ENCODE measurements at places on chromosomes 3 and 15. TPM values are rescaled to one million over a fixed set of nuclear protein-coding genes. Genes with fewer than 3 reads are reported as not detected.

Gene PLAAT1
- 0.23 TPM for total RNA-seq

Gene C2CD4A
- not detected for total RNA-seq

Gene CCDC9B
- total RNA-seq = 37.7 TPM

Gene MUC4
- not detected for total RNA-seq

Gene CSTA
- total RNA-seq = 0.59 TPM

Measured in smooth muscle cell of the umbilical artery (primary cell).